ENCODE measurements at places on chromosomes 5 and 9. TPM values are rescaled to one million over a fixed set of nuclear protein-coding genes. Genes with fewer than 3 reads are reported as not detected.
A peak's percentile ranks its signal among the peaks of the same experiment; 100 is the strongest.

DNA sequence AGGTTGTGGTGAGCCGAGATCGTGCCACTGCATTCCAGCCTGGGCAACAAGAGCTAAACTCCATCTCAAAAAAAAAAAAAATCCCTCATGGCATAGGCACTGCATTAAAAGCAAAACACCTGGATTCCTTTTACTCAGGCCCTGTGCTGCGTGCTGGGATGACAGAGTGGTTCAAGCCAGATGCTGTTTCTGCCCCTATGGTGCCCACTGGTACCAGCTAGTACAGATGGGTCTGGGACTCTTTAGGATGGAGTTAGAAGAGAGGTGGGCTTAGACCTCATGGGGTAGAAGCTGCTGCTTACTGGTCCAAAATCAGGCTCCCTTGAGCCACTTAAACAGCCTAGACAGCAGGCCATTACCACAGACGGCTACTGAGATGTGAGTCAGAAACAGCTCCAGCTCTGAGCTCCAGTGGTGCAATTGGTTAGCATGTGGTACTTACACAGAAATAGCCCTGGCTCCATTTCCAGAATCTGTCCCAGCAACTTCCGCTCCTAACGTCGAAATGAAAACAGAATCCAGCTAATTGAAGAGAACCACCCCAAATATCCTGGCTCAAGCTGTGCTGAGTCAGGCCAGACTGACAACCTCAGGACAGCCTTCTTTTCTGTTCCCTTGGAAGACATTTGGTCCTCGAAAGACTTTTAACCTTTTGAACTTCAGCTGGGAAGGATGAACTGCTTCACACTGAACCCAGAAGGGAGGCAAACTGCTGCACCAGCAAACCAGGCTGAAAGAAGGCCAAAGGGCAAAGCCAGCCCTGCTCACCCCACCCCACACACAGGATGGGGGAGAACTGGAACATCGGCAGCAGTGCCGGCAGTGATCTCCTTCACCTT is 15.5 kb downstream of the C5orf15 start:
- DNase-seq = peak; percentile 82

DNA sequence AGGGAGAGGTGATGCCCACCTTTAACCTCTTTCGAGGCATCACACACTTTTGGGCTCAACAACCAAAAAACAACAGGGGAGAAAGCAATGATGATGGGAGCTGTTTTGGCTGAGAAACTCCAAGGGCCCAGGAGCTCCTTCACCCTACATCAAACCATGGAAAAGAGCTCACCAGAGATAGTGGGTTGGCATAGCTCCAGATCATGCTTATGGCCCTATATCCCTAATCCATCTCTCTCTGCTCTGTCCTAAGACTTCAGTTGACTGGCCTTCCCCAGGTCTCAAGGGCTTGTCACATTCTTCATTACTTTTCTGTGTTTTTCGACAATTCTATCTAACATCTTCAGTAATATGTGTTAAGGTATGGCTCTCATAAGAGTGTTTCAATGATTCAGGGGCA is 5.7 kb upstream of the CTSL start:
- DNase-seq = peak; percentile 9

DNA sequence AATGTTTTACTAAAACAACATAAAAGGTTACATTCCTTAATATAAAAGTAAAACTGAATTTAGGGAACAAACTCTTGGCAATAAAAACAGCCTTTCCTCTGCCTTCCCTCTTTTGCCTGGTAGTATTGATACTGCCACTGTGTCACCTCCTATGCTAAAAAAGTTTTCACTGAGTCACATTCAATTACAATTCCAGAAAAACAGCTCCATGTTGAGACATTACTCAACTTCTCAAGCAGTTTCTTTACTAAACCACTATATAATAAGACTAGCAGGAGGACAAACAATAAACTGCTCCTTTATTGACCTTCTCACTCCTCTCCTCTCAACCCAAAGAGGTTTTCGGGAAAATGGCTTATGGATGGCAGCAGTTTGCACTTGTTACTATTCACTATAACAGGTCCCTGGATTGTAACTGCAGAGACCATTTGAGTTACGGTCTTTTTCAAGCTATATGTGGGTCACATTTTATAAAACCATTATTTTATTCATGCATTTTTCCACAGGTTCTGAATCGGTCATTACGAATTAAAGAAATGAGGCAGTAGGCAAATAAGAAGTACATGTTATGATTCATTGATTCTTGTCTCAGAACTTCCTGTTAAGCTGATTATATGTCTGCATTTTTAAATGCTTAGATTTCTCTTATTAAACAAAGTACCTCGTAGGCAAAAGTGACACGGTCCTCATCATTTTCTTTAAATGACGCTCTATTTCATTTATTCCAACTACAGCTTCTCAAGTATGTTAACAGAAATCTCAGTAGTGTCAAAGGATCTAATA is 2.1 kb downstream of the ZDHHC21 start:
- no peak for DNase-seq

DNA sequence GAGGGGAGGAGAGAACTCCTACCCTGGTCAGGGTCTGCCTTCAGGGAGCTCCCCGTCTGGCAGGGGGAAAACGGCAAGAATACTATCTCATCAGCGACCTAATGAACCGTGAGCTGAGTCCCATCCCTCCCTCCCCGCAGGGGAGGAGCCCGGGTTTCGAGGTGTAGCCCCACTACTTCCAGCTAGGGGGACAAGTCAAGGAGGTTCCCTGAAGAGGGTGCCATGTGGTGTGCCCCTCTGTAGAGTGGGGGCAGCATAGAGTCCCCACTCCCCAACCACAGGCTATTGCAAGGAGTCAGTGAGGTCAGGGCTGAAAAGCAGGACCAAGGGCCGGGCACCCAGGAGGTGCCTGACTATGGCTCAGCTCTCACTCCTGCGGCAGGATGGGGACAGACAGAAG is 50.9 kb upstream of the RXRA start:
- no peak for DNase-seq

Gene FBXO10
- 10.6 TPM for total RNA-seq

Gene NAIP
- 51.4 TPM for total RNA-seq

Gene WDR38
- not detected for total RNA-seq
